ENCODE measurements at places on chromosomes 13 and 19. TPM values are rescaled to one million over a fixed set of nuclear protein-coding genes. Genes with fewer than 3 reads are reported as not detected.

The ELAVL3 gene
- polyA plus RNA-seq: 0.47 TPM

GRCh38 chr13:72141855-72142519, 275.0 kb upstream of the DACH1 start:
- DNase-seq: no peak

GRCh38 chr13:51773515-51773914, 30.4 kb downstream of the DHRS12 start:
- no peak for DNase-seq

- DNase-seq: peak; percentile 33
These were observed 257.4 kb downstream of the TDRD3 start for GRCh38 chr13:60654415-60654814.

DNA sequence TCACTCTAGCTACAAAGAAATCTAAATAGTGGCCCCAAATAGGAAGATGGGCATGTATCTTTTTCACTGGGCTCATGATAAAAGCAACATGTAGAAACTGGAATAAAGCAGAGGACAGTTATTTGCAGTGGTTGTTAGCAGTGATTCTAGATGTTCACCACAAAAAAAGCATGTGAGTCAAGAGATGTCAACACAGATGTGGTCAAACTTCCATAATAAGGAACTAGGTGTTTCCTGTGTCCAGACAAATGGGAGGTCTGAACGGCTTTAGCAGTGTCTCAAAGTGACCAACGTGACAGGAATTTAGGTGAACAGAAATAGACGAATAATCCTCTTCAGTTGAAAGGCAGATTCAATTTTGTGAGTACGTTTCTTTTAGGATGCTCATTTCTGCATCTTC, 162.7 kb downstream of the TBC1D4 start:
- DNase-seq: no peak
